ENCODE measurements at places on chromosomes 6 and 20.

DNA sequence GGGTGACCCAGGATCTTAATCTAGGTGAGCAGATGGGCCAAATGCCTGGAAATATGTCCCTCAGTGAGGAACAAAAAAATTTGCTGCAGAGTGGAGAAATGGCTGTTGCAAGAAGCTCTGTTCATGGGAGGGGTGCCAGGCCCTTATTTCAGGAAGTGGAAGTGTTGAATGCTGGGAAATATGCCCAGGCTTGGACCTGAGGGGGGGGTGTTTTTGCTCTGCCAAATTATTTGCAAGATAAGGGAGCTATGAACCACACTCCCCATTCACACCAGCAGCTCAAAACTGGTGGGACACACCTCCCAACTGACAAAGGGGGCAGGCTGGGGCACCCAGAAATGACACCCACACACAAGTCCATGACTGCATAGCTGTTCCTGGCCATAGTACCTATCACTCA is 8.7 kb downstream of the CST4 start:
- no peak for DNase-seq

GRCh38 chr6:13807696-13808095 is 6.7 kb downstream of the MCUR1 start:
- no peak for DNase-seq

DNA sequence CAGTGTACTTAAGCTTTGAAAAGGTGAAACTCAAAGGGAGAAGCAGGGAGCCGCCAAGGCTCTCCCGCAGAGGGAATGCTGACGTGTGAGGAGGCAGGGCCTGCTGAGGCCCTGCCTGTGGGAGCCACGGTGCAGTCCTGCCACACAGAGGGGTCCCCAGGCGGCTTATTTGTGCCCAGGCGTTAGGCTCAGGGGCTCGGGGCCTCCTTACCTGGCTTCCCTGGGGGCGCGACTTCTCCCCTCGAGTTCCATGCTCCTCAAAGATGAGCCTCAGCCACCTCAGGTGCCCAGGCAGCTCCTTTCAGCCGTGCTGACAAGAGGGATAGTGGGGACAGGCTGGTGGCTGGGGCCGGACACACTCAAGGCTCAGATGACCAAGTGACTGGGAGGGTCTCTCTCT is 2.2 kb upstream of the KIF25 start:
- no peak for DNase-seq

DNA sequence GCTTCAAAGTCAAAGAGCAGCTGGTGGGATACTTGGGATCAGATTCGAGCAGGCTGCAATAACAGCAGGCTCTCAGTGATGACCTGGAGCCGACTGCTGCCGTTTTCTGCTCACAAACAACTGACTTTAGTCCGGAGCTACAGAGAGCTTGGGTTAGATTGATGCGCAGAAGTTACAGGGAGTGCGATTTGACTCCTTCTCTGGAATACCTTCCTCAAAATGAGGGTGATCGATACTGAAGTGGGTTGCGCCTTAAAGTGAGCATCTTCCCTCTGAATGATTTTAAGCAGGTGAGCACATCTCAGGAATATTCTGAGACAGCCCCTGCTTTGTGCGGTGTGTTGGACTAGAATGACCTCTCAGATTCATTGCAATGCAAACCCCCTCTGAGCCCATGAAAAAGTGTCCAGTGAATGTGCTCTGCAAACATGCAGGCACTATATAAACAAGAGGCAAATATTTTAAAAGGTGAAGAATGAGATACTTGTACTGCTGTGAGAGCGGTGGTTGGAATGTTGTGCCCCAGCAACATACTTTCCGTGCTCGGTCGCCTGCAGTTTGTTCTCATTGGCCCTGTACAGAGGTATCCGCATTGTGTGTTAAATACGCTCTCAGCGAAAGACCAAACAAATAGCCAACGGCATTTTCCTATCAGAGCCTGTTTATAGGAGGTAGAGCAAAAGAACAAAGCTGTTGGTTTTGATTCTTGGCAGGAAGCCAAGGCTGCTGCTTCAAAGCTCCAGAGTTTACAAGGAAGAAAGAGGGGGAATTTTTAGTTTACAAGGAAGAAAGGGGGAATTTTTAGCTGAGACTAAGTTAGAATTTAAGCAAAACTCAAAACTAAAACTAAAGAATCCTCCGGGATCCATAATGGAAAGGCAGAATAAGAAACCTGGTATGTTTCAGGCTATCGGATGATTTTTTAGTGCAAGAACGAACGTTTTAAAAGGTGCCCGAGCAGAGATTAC is 67.7 kb downstream of the PHACTR2 start:
- no peak for DNase-seq

- peak; percentile 11 for DNase-seq
These were observed 1.1 kb upstream of the TCF15 start for GRCh38 chr20:611047-611842.

DNA sequence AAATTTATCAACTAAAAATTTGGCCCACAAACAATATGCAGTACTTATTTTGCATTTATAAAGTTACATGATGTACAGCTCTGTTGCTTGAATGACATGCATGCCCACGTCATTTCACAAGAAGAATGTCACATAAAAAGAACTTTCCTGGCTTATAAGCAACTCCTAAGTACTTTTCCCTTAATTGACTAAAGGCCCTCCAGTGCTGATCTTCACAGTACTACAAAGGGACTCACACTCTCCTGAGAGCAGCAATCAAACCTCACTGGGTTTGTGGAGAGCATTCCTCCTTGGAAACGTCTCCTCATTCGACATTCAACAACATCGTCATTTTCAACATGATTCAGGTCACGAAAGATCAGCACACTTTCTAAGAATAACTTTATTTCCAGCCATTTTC is 111.1 kb downstream of the IPCEF1 start:
- no peak for DNase-seq

DNA sequence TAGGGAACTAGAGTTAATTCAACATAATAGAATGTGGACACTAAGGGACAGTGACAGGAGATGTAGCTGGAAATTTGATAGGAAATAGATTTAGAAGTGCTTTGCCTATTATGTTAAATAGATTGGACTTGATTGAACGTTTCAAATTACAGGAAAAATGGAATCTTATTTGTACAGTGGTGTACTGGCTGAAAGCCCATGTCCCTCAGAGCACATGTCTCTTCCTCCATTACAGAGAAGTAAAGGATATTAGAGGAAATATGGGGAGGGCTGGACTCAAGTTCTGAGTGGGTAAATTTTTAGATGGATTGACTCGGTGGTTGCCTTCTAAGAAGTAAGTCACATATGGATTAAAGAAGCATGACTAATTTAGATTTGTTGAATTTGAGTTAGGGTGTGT is 11.4 kb downstream of the PKIB start:
- no peak for DNase-seq

DNA sequence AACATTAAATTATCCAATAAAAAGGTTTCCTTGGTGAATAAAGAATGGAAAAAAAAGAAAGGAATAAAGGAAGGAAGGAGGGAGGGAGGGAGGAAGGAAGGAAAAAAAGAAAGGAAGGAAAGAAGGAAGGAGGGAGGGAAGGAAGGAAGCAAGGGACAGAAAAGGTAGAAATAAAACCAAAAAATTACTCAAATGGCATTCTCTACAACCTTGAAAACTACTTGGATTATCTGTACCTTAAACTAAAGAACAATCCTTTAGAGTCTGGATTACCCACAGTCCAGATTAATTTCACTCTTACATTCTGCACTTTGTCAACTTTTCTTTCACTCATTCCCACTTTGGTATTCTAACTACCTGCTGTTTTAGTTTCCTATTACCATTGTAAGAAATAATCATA is 361.8 kb upstream of the ADGRB3 start:
- DNase-seq = no peak

DNA sequence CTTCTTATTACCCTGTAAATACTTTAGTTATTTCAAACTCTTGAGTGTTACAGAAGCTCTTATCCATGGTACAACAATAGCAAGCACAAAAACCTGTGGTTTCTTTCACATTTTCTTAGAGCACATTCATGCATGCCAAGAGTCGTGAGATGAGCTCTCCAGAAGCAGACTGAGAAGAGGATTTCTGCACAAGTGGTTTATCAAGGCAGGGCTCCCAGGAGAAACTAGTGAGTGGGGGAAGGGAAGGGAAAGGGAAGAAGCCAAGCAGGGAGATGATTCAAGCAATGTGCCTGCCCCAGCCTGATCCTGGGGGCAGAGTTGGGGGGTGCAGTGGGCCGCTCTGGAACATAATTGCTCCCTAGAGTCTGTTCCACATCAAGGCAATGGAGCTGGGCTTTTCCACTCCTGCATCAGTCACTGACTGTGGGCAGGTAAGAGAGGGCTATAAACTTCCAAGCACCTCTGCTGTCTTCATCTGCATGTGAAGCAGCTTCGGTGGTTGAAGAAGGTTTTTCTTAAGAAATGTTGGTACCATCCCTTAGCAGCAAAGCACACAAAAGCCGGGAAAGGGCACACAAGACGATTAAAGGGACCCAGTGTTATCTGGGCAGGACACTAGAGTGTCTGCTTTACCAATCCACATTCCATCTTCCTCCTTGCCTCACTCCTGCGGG is 152.1 kb downstream of the PLCB4 start:
- DNase-seq = no peak

DNA sequence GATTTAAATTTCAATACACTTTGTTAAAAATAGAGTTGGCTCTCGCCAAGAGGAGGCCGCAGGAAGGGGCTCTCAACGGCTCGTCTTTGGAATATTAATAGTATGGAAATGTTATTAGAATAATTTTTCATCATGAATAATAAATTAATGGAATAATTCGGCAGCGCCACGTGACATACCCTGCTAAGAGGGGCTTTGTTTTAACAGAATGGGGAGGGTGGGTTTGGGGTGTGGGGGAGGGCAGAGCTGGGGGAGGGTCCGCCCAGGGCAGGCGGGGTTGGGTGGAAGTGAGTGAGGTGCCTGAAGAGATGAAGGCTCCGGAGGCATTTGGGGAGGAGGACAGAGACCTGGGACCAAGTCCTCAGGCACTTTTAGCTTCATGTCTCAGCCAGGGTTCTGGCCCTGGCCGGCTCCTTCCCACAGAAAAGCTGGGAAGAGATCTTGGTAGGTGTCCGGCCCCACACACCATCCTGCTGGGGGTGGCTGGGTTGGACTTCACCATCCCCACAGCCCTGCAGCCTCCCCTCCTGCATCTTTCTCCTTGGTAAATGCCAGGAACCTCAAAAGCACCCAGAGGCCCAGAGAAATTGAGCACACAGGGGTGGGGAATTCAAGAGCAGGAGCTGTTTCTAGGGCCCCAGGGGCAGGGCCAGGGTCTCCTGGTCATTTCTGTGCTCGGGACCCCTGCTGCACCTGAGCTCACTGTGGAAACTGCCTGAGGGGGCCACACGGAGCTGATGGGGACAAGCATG is 93.6 kb upstream of the BHLHE23 start:
- DNase-seq = no peak

DNA sequence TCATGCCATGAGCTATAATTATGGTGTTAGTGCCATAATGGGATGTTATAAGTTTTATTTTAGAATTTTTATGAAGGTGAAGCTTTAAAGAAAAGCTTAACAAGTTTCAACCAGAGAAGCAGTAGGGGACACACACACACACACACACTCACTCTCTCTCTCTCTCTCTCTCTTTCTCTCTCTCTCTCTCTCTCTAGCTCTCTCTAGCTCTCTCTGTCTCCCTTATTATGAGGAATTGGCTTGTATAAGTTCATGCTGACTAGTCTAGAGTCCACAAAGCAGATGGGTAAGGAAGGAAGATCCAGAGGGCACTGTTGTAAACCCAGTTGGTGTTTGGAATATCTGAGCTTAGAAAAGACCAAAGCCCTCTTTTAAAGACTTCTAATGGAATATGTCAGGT is 102.4 kb downstream of the QKI start:
- no peak for DNase-seq

GRCh38 chr20:46814366-46815232 is 80.0 kb upstream of the EYA2 start:
- DNase-seq = peak; percentile 52

GRCh38 chr6:104599821-104600638 is 259.7 kb downstream of the HACE1 start:
- DNase-seq = no peak

GRCh38 chr20:31605902-31606803 is 1.1 kb downstream of the ID1 start:
- no peak for DNase-seq

DNA sequence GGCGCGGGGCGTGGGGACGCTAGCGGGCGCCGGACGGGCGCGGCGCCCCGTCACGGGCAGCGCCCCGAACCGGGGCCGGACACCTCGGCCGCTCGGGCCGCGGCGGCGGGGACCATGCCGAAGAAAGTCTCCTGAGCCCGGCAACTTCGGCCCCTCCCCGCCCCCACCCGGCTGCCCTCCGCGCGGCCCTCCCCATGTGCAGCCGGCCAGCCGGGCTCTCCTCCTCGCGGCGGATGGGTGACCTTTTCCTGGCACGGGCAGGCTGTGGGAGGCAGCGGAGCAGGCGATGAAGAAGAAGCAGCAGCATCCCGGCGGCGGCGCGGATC is 278 bp downstream of the UST start:
- no peak for DNase-seq
